ENCODE measurements at places on chromosomes 1 and 21. TPM values are rescaled to one million over a fixed set of nuclear protein-coding genes. Genes with fewer than 3 reads are reported as not detected.

The DPT gene
- not detected for total RNA-seq

- no peak for DNase-seq
Measured at GRCh38 chr1:46218443-46218842, 15.3 kb downstream of the LURAP1 start.

DNA sequence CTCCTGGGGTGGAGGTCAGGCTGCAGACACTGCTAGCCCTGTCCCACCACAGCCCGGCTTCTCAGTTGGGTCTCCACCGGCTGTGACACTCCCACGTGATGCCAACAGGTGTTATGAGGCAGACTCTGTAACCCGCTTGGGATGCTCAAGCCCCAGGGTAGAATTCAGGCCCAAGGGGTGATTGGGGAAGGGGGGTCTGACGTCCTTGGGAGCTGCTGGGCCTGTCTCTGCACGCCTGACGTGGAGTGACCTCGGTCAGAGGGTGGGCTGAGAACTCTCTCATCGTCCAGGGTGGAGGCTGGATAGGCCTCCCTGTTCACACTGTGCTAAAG is 7.7 kb upstream of the HES5 start:
- no peak for DNase-seq

The ALX3 gene
- not detected for total RNA-seq

The ACTL8 gene
- total RNA-seq = 31.1 TPM

The NEK7 gene
- total RNA-seq = 48.7 TPM

The CD2 gene
- total RNA-seq = not detected

DNA sequence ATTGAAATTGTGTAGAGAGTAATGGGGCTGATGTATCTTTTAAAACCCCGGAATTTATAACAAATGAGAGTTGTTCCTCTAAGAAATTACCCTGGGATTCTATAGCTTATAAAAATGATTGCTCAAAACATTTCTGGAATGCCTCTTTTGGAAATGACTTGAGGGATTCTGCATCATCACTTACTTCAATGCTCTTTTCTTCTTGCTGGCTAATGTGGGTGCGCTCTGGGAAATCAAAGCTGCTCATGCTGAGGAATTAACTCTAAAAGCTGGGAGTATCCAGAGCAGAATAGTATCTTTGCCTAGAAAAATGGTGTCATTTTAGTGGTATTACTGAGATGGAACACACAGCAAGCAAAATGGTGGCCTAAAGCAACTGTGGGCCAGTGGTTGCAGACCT is 23.0 kb upstream of the TBX15 start:
- DNase-seq = no peak

Data from HT1080 (cell line).